ENCODE measurements at places on chromosomes 6 and 20.

- DNase-seq: no peak
These were observed 295.7 kb upstream of the TSHZ2 start for GRCh38 chr20:52676283-52676995.

GRCh38 chr20:62116558-62117361 lies 5.5 kb upstream of the LSM14B start:
- DNase-seq: no peak

DNA sequence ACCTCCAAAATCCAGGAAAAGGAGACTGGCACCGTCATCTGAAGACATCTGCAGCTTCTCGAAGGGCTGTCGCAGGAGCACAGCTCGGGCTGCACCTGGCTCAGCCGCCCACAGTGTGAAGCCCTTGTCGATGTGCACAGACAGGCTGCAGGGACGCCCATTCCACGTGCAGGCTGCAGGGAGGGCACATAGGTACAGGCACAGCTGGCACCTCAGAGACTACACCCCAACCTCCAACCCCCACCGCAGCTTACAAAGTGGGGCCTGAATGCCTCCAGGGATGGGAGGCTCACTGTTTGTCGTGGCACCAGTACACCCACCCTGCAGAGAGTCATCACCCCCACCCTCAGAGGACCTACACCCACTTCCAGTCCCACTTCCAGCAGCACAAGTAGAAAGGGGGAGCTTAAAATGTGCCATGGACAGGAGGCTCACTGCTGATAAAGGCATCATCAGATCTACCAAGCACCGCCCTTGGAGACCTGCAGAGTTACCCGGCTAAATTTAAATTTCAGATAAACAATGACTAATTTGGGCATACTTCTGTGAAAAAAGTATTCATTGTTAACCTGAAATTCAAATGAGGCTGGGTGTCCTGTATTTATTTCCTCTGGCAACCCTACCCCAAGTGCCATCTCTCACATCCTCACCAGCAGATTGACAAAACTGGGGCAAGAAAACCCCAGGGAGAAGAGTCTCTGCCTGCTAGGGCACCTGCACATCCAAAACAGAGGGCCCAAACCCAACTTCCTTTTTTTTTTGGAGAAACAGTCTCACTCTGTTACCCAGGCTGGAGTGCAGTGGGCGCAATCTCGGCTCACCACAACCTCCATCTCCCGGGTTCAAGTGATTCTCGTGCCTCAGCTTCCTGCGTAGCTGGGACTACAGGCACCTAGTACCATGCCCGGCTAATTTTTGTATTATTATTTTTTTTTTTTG lies 7.7 kb upstream of the CDK5RAP1 start:
- DNase-seq: no peak

DNA sequence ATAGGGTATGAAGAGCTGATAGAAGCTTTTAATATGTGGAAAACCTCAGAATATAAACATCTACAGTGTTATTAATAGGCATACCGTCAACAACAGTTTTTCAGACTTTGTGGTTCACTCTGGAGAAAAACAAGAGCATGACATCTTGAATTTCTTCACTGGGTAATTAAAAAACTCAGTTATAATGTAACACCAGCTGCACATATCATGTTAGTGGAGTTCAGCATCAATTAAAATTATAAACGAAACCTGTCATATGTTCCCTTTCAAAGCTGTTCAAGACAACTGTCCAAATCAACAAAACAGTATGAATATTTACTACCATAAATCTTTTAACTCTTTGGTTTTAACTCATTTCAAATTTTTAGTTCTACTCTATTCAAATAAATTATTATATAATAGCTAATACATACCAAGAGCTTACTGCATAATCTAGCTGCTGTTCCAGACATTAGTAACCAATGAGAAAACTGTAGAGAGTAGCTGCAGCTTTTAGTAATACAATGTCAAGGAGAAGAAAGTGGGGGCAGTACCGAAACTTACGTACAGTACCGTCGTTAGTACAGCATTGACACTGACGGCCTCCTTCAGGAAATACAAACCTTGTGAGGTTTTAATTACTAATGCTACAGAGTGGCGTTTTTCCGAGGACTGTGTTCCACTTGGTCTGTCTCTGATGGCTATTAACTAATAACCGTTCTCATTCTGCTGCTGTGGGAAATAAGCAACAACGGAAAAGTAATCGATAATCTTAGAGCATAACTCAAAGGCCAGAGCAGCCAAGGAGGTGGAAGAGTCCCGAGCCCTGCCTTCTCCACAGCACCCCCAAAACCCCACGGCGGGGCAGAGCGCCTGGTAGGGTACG lies 532 bp upstream of the PM20D2 start:
- DNase-seq: no peak

GRCh38 chr6:35370785-35371493 lies 28.6 kb downstream of the PPARD start:
- DNase-seq: no peak

- DNase-seq: no peak
These were observed 45.3 kb upstream of the NRSN1 start for GRCh38 chr6:24080711-24081110.

GRCh38 chr6:3419624-3420272 lies 37.1 kb downstream of the SLC22A23 start:
- no peak for DNase-seq

GRCh38 chr6:168709991-168710390 lies 269.0 kb downstream of the SMOC2 start:
- no peak for DNase-seq

DNA sequence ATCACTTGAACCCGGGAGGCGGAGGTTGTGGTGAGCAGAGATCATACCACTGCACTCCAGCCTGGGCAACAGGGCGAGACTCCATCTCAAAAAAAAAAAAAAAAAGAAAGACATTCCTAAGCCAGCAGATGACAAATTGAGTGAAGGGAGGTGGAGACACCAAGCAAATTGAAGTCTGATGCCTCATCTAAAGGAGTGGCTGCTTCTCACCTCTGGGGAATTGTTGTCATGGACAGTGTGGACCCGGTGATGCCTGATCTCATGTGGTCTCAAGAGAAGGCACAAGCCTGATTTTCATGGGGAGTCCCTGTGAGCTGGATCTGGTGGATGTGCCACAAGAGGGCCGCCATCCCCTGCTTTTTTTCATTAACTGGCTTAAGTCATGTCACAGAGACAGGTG lies 272.0 kb downstream of the ZNF217 start:
- DNase-seq: no peak

GRCh38 chr20:63060057-63060991 lies 53.6 kb upstream of the BHLHE23 start:
- DNase-seq: no peak

- no peak for DNase-seq
These were observed 5.5 kb upstream of the PKIB start for GRCh38 chr6:122604676-122605075.

GRCh38 chr20:49098136-49098535 lies 52.0 kb downstream of the CSE1L start:
- no peak for DNase-seq

- no peak for DNase-seq
These were observed 173.2 kb upstream of the SOX4 start for GRCh38 chr6:21420146-21420878.

GRCh38 chr6:55496201-55496600 lies 82.8 kb downstream of the HMGCLL1 start:
- DNase-seq: no peak

- no peak for DNase-seq
These were observed 765.0 kb downstream of the HDGFL1 start for GRCh38 chr6:23334360-23334759.

GRCh38 chr20:17701826-17702225 lies 2.1 kb downstream of the BANF2 start:
- DNase-seq: no peak

DNA sequence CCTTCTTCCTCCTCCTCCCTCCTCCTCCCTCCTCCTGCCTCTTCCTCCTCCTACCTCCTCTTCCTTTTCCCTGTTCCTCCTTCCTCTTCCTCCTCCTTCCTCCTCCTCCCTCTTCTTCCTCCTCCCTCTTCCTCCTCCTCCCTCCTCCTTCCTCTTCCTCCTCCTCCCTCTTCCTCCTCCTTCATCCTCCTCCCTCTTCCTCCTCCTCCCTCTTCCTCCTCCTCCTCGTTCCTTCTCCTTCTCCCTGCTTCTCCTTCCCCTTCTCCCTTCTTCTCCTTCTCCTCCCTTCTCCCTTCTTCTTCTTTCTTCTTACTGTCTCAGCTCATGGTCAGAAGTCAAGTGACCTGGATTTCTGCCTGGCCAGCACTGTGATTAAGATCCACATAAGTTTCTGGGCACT lies 7.7 kb downstream of the MAS1 start:
- no peak for DNase-seq
